Stimulated activated CD4-positive, alpha-beta T cell treated with anti-CD3 and anti-CD28 coated beads, Interleukin-12 subunit alpha, Interleukin-12 subunit beta, amount 100 ng/mL, for 24 hours (primary cell): ENCODE measurements at places on chromosomes 3 and 15.

DNA sequence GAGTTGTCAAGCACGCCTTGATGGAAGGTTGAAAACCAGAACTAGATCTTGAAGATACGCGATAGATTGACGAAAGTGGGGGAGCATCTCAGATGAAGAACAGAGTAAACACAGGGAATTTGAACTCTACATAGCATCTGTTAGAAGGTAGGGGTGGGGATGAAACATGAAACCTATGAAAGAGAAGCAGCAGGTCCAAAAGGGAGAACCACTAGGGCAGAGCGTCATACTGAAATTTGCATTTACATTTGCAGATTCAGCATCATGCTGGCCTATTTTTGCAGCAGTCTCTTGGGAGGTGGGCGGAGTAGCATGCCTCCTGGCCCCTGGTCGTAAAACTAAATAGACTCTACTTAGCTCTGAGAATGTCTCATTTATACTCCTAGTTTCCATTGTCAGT lies 46.1 kb upstream of the RASGRP1 start:
- DNase-seq = no peak

DNA sequence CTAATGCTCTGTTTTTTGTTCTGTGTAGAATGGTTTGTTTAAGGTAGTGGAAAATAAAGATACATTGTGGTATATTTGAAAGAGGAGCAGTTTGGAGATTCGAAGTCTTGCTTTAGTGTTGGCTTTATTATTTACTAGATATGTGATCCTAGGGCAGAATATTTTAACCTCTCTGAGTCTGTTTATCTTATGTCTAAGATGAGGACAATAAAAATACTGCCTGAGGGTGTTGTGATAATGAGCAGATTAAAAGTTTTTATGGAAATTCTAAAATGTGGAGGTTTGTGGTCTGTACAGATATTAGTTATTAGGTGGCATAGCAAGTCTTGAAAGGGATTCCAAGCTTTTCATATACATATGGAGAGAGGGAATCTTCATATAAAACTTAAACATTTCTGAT lies 15.0 kb downstream of the TCF12 start:
- DNase-seq = no peak

DNA sequence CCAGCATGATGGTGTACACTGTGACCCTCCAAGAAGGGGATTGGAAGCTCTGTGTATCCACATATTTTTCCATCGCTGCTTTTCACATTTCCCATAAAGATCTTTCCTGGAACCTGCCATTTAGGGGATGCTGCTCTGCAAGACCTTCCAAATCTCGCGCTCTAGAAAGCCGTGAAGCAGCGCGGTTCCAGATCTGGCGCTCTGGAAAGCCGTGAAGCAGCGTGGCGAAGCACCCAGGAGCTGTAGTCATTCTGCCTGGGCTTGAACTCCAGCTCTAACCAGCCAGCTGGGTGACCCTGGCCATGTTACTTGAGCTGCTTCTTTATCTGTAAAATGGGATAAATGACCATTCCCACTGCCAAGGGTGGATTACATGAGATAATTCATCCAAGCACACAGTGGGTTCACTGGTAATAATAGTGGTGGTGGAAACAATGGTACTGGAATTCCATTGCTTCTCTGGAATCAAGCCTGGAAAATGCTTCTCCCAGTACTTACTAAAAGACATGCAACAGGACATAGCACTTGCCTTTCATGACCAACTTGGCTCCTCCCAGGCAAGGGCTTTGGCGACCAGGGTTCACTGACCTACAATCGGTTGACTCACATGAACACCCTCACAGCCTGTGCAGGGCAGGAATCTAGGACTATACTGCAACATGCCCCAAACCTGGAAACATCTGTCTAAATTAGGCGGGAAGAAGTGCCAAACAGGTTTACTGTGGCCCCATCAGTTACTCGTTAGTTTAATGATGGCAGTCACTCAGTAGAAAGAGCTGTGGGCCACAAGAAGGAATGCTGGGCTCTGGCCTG lies 70.7 kb downstream of the XXYLT1 start:
- no peak for DNase-seq

DNA sequence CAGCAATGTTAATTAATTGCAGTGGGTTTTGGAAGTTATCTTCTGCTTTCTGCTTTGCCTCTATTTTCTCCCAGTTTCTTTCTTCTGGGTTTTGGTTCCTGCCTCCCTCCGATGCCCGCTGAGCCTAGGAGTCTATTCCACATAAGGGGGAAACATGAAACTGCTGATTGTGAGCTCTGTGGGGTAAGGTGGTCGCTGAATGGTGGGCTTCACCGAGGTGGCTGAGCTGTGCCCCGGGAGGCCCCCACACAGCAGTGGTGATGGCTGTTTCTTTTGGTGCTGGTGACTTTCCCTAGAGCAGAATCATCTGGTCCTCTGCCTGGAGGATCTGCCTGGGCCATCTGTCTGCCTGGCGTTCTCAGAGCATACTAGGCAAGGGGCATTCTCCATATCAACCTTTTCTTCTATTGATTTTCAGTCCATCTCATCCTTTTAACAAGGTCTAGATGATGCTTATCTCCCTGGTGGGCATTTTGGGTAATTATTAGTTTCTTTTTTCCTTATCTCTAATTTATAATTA lies 68.8 kb upstream of the ATP2B2 start:
- no peak for DNase-seq

- DNase-seq = no peak
Measured at GRCh38 chr3:55893045-55893664, 406.0 kb upstream of the WNT5A start.

GRCh38 chr15:35060591-35060990 lies 24.5 kb downstream of the NANOGP8 start:
- no peak for DNase-seq

DNA sequence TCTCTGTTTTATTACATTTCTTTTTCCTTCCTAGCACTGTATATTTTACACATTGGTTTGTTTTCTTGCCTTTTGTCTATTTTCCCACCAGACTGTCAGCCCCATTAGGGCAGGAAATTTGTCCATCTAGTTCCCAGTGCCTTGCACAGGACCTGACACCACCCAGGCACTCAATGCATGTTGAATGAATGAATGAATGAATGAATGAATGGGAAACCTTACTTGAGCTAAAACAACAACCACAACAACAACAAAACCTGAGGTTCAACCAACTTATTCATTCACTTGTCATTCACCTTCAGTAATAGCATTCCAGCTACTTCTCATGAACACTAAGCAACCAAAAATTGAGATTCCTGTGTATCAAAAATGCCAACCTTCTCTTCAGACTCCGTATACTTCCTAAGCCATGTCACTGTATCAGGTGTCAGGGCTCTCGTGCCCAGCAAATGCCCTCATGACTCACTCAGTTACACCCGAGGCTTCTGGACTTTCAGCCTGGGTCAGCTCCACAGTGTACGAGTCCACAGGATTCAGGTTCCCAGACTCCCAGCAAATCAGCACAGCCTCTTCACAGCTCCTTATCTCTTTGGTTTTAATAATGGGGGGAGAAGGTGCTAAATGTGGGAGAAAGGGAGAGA lies 37.3 kb downstream of the FSD2 start:
- no peak for DNase-seq

- DNase-seq = no peak
Measured at GRCh38 chr3:80213086-80213485, 445.3 kb upstream of the ROBO1 start.

DNA sequence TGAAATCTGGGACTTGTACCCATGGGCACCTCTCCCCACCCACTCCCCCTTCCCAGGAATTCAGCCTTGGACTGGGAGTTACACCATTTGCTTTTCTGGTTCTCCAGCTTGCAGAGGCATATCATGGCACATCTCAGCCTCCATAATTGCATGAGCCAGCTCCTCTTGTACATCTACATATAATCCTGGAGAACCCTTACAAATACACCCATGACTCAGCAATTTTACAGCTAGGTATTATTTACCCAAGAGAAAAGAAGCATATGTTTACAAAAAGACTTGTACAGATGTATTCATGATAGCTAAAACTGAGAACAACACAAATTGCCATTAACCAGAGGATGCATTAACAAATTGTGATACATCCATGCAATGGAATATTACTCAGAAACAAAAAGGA lies 58.4 kb downstream of the RPLP1 start:
- no peak for DNase-seq

- DNase-seq = no peak
Measured at GRCh38 chr3:33525232-33525631, 85.0 kb upstream of the UBP1 start.

- no peak for DNase-seq
Measured at GRCh38 chr3:139638518-139638917, 39.3 kb downstream of the NMNAT3 start.

- no peak for DNase-seq
Measured at GRCh38 chr15:36933255-36933990, 166.9 kb downstream of the MEIS2 start.

GRCh38 chr15:59053482-59053881 lies 51.5 kb upstream of the CCNB2 start:
- no peak for DNase-seq

- DNase-seq = no peak
Measured at GRCh38 chr15:48477795-48478360, 146.6 kb downstream of the DUT start.

DNA sequence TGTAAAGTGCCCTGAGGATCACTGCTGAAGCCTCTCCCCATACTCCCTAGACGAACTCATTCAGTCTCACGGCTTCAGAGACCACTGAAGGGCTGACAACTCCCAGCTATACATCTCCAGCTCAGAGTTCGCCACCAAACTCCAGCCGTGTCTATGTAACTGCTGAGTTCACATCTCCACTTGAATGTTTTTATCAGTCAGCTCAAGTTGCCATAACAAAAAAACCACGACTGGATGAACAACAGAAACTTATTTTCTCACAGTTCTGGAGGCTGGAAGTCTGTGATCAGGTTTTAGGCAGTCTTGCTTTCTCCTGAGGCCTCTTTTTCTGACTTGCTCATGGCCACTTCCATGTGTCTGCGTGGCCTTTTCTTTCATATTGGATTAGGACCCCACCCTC lies 223.0 kb upstream of the LRRFIP2 start:
- DNase-seq = no peak

DNA sequence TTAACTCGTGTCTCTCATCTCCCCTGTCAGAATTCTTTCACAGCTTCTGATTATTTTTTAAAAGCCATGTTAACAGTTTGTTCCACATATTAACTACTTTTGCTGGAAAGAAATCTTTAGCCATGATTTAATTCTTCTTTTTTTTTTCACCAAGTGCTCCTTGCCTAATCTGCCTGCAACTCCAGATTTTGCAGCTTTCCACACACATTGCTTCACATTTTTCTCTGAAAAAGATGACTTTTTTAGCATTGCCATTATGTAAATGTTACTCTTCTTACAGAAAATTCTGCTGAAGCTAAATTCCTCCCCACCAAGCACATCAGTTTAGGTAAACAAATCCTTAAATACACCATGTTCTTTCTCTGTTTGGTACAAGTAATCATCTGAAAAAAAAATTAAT lies 23.4 kb upstream of the PPARG start:
- no peak for DNase-seq

GRCh38 chr15:94576889-94577533 lies 345.6 kb downstream of the MCTP2 start:
- no peak for DNase-seq

GRCh38 chr3:48058091-48058490 lies 41.9 kb upstream of the MAP4 start:
- no peak for DNase-seq

DNA sequence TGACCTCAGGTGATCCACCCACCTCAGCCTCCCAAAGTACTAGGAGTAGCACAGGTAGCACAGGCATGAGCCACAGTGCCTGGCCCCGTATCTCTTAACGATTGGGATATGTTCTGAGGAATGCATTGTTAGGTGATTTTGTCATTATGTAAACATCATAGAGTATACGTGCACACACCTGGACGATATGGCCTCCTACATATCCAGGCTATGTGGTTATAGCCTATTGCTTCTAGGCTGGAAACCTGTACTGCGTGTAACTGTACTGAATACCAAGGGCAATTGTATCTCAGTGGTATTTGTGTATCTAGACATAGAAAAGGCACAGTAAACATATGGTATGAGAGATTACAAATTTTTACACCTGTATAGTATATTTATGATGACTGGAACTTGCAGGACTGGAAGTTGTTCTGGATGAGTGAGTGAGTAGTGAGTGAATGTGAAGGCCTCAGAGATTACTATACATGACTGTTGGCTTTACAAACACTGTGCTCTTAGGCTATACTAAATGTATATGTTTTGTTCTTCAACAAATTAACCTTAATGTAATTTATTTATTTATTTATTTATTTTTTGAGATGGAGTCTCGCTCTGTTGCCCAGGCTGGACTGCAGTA lies 120.7 kb downstream of the MBNL1 start:
- no peak for DNase-seq

GRCh38 chr3:152902141-152902669 lies 67.3 kb downstream of the P2RY1 start:
- no peak for DNase-seq

GRCh38 chr15:65512807-65513416 lies 4.6 kb downstream of the DPP8 start:
- DNase-seq = no peak

DNA sequence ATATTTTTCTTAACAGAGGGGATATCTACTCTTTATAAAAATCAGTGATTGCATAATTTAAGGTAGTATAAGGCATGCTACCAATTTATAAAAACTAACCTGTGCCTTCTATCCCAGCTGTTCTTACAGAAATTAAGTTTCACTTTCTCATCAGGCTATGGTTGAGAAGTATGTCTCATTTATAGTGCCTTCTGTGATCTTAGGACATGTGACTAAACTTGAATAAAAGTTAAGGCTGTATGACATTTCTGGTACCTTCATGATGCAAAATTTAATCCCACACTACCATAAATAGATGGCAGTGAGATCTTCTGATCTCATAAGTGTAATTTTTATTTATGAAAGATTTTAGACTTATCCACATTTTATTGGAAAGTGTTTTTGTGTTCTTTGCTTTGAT lies 12.6 kb downstream of the TIPARP start:
- no peak for DNase-seq

DNA sequence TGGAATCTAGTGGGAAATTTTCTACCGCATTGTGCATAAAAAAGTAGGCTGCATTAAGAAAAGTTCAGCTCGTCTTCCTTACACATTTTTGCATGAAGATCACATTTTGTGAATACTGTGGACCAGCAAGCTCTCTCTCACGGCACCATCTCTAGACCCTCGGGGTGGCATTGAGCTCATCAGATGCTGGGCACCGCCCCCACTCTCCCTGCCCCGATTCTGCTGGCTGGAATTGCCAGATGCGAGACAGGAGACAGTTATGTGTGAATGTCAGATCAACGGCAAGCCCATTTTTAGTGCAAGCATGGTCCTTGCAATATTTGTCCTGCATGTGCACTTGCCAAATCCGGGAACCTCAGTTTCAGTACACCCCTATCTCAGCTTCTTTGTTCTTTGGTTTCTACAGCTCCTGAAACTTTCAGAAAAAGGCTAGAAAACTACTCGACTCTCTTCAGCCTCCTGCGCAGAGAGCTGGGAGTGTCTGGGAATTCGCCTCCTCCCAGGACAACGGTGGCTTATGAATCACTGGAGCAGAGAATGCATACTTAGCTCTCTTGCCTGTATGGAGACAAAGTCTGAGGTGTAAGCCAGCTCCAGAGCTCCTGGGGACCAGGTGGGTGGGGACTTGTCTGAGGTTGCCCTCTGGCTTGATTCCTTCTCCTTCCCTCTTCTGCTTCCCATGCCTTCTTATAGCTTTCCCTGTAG lies 285.2 kb upstream of the ATP10A start:
- no peak for DNase-seq
